Renal cortical epithelial cell (primary cell): ENCODE measurements at places on chromosomes 5 and 9. TPM values are rescaled to one million over a fixed set of nuclear protein-coding genes. Genes with fewer than 3 reads are reported as not detected.
A peak's percentile ranks its signal among the peaks of the same experiment; 100 is the strongest.

GRCh38 chr5:5838493-5838892 is 416.0 kb downstream of the ICE1 start:
- DNase-seq: no peak

DNA sequence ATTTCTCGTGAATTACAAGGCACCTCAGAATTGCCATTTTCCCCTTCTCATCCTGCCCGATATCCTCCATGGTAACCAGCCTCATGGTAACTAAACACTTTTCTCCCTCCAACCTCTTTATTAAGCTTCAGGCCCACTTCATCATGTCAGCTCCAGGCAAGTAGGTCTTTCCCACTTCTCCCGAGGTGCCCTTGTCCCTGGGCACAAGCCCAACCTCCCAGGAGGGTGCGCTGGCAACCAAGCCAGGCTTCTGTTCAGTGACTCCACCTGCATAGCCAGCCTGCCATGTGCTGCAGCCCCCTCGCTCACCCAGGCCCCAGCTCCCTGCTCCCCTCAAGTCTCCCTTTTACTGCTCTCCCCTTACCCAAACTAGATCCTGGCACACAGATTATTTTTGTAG is 47.4 kb upstream of the AFAP1L1 start:
- no peak for DNase-seq

GRCh38 chr9:127877566-127877998 is at the start of gene AK1:
AK1 (minus strand) TSS chr9:127877675; CDS start chr9:127874617, 3,058 bp downstream.
- no peak for DNase-seq

DNA sequence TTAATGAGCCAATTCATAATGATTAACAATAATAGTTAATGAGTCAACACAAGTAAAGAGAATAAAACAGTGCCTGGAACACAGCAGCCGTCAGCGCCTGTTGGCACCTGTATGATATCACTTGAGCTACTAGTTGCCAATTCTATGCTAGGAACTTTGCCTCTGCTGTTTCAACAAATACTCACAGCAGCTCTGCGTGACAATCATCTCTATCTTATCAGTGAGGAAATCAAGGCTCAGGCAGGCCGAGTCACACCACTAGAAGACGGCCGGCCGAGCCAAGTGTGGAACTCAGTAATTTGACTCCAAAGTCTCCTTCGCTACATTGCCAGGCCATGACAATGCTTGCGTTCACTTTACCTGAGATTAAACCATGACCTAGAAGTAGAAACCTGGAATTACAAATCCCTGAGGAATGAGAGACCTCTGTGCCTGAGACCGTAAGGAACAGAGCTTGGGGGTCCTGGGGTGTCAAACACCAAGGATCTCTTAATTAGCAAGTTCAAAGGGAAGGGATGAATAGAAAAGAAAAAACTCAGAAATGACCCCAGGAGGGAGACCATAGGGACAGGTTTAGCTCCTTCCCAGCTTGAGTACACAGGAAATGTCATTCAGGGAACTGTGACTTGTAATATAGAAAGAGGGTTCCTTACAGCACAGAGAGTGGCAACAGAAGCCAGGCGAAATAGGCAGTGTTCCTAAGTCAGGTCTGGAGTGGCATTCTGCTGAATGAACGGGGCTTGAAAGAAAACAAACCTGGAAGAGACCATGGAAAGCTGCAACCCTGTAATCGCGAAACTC is 109.1 kb downstream of the SUSD1 start:
- peak; percentile 97 for DNase-seq

GRCh38 chr9:7844242-7844641 is 44.7 kb upstream of the DMAC1 start:
- peak; percentile 46 for DNase-seq

- DNase-seq: no peak
These were observed 66.5 kb upstream of the DAP start for GRCh38 chr5:10827571-10827970.

- no peak for DNase-seq
These were observed 1999.5 kb upstream of the CDH6 start for GRCh38 chr5:29193972-29194371.

- DNase-seq: peak; percentile 29
These were observed 142.9 kb downstream of the CAMK4 start for GRCh38 chr5:111367115-111367514.

The PLAC8L1 gene
- total RNA-seq: not detected in 2 replicates

The CTNNAL1 gene
- 154 and 242 TPM in 2 replicates for total RNA-seq

The DCAF12 gene
- 30.9 and 45.2 TPM in 2 replicates for total RNA-seq

The ATP10B gene
- under 0.01 and 0.10 TPM in 2 replicates for total RNA-seq

The ZNF367 gene
- 1.3 and 8.7 TPM in 2 replicates for total RNA-seq
